GM04503 (cell line): ENCODE measurements at places on chromosomes 4 and X.

GRCh38 chrX:24117258-24117657 lies 32.3 kb upstream of the ZFX start:
- peak; percentile 50 for DNase-seq

DNA sequence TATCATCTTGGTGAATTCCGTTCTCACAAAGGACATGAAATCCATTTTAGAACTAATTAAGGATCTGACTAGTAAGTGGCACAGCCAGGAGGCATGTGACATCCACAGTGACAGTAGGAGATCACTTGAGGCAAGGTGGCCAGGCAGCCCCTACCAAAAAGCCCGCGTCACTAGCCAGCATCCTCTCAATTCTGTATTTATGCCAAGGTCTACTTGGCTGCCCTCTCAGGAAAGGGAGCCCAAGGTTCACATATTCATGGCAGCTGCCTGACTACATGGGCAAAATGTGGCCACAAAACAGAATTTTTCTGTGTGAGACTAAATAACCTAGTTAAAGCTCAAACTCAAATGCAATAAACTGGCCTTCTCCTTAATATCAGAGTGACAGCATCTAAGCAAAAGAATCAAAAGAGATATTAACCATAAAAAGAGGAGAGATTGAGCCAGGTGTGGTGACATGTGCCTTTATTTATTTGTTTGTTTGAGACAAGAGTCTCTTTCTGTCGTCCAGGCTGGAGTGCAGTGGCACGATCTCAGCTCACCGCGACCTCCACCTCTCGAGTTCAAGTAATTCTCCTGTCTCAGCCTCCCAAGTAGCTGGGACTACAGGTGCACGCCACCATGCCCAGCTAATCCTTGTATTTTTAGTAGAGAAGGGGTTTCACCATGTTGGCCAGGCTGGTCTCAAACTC lies 51.5 kb downstream of the SLC9A7 start:
- DNase-seq, result no peak

DNA sequence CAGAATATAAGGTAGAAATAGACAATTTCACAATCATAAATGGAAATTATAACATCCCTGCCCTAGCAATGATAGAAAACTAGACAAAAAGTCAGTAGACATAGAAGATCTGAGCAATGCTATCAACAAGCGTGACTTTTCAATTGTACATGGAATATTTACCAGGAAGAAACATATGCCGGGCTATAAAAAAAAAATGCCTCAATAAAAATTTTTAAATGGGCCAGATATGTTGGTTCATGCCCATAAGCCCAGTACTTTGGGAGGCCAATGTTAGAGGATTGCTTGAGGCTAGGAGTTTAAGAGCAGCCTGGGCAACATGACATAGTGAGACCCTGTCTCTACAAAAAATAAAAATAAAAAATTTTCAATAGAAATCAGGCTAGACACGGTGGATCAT lies 5.3 kb upstream of the MTNR1A start:
- DNase-seq, result no peak

GRCh38 chrX:75086731-75087195 lies 69.3 kb downstream of the ABCB7 start:
- no peak for DNase-seq

DNA sequence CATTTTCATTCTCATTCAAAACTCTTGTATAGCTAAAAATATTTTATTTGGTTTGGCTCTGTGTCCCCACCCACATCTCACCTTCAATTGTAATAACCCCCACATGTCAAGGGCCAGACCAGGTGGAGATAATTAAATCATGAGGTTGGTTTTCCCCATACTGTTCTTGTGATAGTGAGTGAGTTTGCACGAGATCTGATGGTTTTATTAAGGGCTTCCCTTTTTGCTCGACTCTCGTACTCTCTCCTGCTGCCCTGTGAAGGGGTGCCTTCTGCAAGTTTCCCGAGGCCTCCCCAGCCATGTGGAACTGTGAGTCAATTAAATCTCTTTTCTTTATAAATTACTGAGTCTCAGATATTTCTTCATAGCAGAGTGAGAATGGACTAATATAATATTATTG lies 768.0 kb downstream of the STIM2 start:
- no peak for DNase-seq

DNA sequence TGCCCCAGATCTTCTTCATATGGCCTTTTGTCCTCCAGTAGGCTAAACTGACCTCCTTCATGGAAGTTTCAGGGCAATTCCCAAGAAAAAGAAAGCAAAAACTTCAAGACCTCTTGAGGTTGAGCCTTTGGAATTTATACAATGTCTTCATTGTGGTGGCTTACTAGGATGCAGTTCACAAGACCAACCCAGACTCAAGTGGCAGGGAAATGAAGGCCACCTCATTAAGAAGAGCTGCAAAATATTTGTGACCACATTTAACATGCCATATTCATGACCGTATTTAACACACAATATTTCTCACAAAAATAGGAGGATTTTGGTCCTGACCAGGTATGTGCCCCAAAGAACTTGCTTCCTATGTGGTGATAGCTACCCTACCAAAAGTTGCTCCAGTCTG lies 605.5 kb upstream of the PITX2 start:
- peak; percentile 38 for DNase-seq

DNA sequence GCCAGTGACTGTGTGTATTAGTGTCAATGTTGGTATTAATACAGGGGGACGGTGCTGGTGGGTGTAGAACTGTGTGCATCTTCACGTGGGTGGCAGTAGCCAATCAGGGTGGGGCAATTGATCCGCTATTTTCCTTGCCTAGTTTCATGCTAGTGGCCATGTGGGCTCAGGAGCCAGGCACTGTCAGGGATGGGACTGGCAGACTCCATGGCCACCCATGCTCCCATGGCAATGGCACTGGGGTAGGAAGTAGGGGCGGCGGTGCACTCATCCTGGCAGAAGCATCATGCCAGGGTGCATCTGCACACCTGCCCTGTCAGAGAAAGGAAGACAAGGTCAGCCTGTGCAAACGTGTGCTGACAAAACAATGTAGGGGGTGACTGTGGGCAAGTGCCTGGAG lies 122.1 kb upstream of the MAGEC2 start:
- DNase-seq, result no peak

GRCh38 chrX:68433155-68433980 lies at the start of gene OPHN1:
TSS of gene OPHN1 (minus strand) at chrX:68433495. CDS start at chrX:68433020, 475 bp downstream.
- peak; percentile 31 for DNase-seq

DNA sequence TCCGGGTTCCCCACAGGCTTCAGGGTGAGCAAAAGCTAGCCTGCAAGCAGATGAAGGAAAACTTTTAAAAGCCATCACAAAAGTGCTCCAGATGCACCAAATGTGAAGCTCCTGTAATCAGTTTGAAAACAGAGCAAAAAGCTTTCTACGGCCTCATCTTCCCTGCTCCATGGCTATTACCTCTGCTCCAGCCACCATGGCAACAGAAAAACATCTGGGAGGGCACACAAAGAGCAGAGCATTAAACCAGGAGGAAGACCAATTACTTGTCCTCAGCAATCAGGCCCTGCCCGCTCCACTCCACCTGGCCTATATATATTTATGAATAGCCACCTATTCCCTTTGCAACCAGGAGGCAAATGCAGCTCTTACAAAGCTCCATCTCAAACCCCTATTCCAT lies 33.6 kb downstream of the TMEM154 start:
- DNase-seq, result no peak

GRCh38 chr4:168421671-168422070 lies 58.6 kb downstream of the DDX60L start:
- no peak for DNase-seq

DNA sequence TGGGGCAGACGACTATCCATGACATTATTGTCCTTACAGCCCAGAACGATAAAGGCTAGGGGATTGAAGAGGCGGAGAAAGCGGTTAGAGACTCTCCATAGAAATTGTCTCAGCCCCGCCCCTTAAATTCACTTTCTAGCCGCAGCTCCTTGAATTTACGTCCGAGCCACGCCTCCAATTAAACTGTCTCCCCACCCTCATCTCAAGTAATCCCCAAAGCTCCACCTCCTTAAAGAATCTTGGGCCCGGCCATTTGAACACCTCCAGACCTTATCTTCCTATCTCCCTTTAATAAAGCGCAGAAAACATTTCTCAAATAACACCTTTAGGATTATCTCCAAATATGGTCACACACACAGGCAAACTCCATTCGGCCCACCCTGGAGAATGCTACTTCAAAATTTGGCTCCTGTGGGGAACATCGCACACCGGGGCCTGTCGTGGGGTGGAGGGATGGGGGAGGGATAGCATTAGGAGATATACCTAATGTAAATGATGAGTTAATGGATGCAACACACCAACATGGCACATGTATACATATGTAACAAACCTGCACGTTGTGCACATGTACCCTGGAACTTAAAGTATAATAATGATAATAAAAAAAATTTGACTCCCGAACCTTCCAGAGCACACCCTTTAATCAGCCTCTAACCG lies 7.2 kb upstream of the MAGIX start:
- DNase-seq, result no peak

DNA sequence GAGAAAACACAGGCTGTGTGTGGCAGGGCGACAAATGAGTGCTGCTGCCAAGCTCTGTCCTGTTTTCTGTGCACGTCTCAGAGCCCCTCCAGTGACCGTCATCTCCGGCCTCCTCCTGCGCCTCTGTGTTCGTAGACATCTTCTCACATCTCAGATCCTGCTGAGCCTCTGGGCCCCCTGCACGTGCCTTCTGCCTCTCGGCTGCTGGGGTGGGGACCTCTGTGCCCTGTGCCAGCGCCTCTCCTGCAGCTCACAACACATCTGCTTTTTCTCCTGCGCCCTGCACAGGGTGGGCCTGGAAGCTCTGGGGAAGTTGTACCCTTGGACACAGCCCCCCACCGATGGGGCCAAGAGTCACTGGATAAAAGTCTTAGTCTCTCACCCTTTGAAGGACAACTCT lies 2.4 kb upstream of the CTAG2 start:
- no peak for DNase-seq

DNA sequence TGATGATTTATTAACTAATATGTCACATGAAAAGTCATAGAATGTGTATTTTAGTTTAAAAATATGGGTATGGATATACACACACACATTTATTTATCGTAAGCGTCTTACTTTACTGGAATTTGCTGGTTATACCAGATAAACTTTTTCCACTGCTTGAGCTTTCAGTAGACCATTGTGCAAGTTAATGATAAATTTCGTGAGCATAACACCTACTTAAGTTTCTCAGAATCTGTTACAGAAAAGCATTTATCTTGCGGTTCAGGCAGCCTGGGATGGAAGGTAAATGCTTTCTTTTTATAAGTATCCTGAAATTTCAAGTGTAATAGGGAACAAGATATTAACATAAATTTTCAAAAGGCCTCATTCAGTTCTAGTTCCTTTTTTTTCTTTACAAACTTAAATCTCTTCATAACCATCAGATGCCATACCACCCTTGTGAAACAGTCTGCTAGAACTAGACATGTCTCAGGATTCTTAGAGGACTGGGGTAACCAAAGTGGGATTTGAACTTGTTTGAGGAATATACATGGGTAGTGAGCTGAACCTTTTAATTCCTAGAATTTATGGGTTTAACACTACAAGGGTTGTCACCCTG lies 27.7 kb downstream of the ATP7A start:
- no peak for DNase-seq

DNA sequence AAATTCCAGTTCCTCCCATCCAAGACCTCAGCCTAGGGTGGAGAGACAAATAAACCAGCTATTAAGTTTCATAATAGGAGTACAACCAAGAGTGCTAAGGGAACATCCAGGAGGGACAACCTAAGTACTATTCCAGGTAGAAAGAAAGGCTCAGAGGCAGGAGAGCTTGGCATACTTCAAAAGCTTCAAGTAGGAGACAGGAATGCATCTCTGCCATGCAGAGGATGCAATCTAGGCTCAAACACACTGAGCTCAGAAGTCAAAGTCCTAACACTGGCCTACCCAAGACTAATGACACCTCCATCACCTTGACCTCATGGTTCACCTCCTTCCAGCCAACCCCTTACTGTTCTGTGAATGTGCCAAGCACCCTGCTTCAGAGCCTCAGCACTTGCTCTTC lies 8.1 kb downstream of the WDFY3 start:
- DNase-seq, result no peak

- DNase-seq, result no peak
Measured at GRCh38 chr4:76256968-76257367, 5.4 kb downstream of the FAM47E start.

DNA sequence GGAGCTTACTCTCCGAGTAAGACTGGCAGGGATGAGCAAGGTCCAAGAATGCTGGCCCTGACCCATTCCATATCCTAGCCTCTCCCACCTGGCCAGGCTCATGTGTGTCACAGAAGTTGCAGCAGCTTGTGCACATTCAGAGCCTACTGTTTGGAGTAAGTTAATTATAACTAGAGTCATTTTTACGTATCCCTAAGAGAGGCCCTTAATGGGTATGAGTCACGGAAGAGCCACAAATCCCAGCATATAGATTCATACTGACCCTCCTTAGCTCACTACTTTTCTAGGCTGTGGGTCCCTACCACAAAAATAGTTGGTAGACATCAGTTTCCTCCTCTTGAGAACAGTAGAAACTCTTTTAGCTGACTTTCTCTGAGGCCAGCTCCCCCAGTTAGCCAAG lies 118.3 kb upstream of the FRG1 start:
- no peak for DNase-seq

DNA sequence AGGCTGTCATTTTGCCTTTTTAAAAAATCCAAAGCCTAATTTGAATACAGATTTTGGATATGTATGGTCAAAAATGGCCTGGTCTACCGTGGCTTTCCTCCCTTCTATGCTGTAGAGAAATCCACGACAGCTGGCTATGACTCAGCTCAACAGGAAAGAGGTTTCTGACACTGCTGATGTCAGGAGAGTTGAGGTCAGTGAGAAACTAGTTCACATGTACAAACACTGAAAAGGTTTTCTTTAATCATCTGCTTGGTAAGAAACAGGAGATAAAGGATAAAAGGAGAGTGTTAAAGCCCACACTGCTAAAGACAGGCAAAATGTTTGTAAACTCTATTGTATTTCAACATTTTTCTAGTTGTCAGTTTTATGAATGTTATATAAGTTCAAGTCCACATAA lies 113.9 kb downstream of the NYX start:
- peak; percentile 37 for DNase-seq

DNA sequence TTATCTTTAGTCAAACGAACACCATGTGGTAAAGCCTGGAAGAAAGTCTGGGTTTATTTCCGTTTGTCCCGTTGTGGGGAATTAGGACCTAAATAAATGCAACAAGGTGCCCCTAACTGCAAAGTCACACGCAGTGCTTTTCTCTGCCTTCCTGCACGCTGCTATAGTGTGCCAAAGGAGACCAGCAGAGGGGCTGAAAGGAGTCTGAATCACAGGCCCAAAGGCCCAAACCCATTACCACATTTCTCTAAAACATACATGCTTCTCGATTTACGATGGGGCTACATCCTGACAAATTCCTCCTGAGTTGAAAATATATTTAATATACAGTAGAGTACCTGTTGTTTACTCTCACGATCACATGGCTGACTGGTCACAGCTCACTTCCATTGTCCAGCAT lies 4.5 kb downstream of the VEGFC start:
- DNase-seq, result no peak

DNA sequence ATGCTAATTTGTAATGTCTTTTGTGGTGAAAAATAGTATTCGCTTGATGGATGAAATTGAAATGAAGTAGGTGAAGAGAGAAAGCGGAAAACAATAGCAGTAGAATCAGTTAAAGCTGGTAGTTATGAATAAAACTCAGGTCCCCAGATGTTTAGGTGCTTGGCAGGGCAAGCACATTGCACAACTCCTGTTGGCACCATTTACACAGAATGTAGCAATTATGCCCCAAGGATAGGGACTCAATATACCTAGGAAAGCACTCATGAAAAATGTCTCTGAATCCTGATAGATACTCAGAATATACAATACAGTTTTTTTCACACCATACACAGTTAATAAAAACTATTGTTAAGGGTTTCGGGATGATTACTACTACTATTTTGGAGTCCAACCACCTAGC lies 26.5 kb upstream of the GRIA3 start:
- DNase-seq, result no peak

GRCh38 chr4:115356176-115356575 lies 242.8 kb upstream of the NDST4 start:
- DNase-seq, result no peak
